IMR-90 (cell line): ENCODE measurements at places on chromosomes 7 and 10. TPM values are rescaled to one million over a fixed set of nuclear protein-coding genes. Genes with fewer than 3 reads are reported as not detected.

DNA sequence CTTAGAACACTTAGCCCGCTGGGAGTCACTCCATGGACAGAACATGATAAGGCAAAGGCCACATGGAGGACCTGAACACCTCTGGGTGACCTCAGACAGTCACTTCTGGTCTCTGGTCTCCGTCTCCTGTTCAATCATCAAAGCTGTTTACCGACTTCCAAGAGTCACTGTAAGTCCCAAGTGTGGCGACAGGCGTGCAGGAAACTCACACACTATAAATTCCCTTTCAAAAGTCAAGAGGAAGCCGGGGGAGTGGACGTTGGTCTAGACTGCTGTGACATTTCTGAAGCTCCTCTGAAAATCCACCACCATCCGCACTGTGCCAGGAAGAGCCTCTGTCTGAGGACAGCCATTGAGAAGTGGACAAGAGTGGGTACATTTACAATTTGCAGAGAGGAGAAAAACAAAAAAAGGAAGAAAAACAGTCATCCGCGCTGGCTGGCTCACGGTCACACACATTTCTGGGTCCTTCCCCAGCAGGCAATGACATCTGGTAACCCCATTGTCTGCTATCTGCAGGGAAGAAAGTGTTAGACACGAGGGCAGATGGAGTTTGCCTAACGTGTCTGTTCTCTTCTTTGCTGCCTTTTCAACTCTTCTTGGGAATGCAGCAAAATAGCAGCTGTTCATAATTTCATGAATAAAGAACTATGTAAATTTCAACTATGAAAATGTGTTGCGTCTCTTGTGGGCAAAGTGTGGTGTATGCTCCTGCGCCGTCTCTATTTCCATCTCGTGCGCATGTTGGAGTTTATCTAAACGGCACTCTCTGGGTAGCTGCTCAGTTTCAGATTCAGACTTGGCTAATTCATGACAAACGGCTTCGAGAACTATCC, 32.9 kb upstream of the CUX1 start:
- DNase-seq = no peak

DNA sequence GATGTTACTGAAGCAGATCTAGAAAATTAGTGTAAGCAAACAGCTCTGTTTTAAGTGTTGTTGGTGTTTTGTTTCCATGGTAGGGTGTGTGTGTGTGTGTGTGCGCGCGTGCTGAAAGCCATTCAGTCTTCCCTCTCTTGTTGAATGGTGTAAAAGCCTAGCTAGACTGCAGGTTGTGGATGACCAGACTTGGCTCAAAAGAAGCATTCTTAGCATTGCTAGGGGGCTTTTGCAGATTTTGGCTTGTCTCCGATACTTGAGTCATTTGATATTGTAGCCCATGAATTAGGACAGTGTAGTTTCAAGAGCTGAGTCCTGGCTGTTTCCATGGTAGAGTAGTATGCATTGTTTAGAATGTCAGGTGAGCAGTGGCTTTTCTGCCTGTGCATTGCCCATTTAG, 99.1 kb downstream of the SND1 start:
- peak; percentile 89 for DNase-seq

The NPY4R2 gene
- polyA plus RNA-seq = 0.26 and 0.38 TPM in 2 replicates

DNA sequence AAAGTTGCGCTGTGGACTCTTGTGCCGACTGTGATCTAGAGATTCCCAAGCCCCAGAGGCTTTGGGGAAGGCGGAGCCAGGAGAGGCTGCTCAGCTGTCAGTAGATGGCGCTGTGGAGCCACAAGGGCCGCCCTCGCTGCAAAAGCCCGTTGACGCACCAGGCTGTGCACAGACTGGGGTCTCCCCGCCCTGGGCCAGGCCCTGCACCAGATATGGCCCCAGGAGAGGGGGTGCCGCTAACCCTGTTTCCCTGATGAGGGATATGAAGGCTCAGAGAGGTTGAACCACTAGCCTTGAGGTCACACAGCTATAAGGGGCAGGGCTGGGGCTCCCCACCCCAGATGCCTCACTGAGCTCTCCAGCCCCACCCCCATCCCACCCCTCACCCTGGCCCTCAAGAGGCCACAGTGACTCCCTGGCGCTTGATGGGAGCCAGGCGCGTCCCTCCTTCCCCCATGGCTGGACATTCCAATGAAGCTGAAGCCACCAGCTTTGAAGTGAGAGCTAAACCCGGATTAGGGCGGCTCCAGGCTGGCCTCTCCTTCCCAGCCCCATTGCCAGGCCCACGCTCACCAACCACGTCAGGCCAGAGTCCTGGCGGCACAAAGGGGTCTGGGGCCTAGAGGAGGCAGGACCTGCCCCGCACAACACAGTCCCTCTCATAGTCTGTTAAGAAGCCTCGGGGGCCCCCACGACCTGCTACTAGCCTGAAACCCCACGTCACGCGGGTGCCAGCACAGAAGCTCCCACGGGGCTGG, 26.4 kb downstream of the MYL10 start:
- peak; percentile 67 for DNase-seq
